ENCODE measurements at places on chromosomes 2 and 18.

DNA sequence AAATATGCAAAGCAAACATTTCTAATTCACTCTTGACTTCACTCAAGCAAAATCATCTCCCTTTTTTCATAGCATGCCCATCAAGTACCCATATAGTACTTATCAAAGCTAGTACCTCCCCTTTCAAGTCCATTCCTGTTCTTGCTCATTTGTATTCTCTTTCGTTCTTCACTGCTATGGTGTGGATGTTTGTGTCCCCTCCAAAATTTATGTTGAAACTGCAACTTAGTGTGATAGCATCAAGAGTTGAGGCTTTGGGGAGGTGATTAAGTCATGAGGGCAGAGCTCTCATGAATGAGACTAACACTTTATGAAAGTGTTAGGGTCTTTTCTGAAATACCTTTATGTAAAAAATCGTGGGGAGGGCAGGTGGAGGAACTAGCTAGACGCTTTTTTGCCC, 52.9 kb downstream of the RNU4ATAC start:
- DNase-seq: no peak

GRCh38 chr2:152242787-152243472, 67.4 kb upstream of the STAM2 start:
- DNase-seq: no peak

DNA sequence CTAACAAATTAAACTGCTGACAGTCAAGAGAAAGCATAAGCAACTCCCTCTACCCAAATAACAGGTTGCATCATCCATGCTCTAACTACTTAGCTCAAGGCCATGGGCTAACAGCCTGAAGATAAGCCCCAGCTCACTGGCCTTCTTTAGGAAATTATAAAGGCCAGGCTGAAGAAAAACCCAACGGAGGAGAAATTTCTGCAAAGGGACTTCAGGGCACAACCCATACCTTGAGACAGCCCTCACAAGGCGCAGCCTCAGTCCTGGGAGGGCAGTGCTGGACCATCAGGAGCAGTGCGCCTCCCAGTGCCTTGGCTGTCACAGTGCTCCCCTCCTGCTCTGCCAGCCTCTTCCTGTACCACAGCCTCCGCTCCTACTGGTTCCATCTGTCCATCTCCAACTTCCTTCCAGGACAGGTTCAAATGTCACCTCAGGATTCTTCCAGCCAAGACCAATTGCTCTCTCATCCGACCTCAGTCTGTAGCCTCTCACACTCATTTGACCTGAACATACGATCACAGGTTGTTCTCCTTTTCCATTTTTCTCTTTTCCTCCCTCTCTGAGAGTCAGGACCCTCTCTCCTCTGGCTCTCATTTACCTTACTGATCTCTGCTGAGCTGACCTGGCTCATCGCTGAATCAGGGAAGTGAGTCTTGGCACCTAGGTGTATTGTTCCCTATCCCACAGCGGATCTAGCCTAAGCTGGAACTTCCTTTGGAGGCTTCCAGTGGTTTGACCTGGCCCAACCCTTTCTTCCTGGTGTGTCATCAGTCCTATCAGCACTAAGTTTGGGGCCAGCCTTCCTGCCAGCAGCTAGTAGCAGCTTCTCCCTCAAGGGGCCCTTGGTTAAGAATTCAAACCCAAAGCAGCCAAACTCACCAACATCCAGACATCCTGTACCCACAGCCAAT, 1.9 kb downstream of the MCFD2 start:
- DNase-seq: no peak

DNA sequence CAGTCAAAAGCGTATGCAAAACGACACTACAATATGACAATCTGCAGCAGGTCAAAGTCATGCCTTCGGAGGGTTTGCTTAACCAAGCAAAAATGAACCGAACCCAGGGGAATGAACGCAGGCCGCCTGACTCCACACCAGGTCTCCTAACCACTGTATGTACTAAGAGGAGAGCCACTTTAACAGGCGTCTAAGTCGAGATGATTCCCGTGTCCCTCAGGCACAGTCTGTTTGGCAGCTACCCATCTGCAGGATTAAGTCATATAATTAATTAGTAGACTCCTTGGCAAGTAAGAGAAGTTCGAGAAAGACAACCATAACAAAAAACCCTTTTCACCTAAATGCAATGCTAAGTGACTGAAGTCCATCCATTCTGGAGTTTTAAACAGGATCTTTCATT, 15.2 kb downstream of the CYB5A start:
- no peak for DNase-seq

GRCh38 chr2:159714247-159714930, 2.1 kb downstream of the MARCHF7 start:
- no peak for DNase-seq

GRCh38 chr18:63079114-63079513, 240.5 kb downstream of the BCL2 start:
- DNase-seq: no peak

DNA sequence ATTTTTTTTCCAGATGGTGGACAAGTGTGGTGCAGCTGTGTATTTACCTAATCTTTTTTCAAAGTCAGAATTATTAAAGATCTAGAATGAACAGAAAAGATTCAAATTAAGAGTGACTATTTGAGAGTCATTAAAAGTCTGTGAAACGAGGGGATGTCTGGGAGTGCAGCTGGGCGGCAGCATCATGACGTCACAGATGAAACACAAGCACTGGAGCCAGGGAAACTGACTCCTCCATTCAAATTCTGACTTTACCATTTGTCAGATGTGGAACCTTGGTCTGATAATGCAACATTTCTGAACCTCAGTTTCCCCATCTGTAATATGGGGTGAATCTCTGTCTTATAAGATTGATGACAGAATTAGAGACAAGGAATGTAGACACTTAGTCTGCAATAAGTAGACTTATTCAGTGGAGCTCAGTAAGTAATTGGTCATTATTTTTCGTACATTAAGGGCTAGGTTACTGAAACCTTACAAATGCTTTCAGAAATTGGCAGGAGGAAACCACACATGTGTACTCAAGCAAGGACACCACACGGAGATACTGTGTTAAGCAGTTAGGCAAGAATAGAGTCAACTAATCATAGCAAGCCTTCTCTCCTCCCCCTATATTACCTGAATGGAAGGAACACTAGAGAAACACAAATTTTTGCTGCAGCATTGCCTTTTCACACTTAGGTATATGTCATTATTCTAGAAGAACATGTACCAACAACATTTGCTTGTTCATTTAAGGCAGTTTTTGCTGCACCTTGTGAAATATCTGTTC, 27.8 kb upstream of the CXXC1 start:
- no peak for DNase-seq

GRCh38 chr2:182522972-182523473, 96.2 kb upstream of the PDE1A start:
- DNase-seq: no peak

- no peak for DNase-seq
Observed at GRCh38 chr18:36635414-36636096, 193.2 kb downstream of the TPGS2 start.

GRCh38 chr2:119117891-119118882, 40.4 kb downstream of the C1QL2 start:
- DNase-seq: no peak

DNA sequence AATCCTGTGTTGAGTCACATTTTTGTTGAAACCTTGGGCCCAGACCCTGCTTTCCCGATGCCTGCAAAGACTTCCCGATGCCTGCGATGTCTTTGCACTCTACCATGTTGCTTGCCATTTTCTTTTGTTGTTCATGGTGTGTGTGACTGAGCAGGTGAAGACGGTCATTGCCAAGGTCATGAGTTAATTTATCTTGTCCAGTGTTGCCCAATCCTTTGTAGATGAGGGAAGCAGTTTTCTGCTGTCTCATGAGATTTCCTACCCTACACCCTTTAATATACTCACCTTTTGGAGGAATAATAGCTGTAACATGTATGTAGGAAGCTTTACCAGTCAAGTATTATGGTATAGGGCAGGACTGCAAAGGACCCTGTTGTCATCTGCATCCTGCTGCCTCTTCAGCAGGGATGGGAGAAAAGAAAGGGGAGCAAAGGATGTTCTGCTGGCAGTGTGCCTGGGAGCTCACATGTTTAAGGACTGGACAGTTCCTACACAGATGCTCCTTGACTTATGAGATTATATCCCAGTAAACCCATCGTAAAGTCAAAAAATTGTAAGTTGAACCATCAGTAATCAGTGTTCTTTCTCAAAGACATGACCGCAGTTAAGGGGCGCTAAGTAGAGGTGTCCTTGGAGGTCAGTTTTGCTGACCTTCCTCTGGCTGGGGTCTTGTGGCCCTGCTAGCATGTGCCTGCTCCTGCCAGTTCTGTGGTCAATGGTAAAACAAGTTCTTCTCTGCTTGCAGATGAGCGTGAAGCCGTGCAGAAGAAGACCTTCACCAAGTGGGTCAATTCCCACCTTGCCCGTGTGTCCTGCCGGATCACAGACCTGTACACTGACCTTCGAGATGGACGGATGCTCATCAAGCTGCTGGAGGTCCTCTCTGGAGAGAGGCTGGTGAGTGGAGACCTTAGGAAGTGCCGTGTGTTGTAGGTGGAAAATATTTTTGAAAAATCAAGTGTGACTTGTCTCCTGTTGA, 124.8 kb upstream of the EML6 start:
- DNase-seq: no peak

DNA sequence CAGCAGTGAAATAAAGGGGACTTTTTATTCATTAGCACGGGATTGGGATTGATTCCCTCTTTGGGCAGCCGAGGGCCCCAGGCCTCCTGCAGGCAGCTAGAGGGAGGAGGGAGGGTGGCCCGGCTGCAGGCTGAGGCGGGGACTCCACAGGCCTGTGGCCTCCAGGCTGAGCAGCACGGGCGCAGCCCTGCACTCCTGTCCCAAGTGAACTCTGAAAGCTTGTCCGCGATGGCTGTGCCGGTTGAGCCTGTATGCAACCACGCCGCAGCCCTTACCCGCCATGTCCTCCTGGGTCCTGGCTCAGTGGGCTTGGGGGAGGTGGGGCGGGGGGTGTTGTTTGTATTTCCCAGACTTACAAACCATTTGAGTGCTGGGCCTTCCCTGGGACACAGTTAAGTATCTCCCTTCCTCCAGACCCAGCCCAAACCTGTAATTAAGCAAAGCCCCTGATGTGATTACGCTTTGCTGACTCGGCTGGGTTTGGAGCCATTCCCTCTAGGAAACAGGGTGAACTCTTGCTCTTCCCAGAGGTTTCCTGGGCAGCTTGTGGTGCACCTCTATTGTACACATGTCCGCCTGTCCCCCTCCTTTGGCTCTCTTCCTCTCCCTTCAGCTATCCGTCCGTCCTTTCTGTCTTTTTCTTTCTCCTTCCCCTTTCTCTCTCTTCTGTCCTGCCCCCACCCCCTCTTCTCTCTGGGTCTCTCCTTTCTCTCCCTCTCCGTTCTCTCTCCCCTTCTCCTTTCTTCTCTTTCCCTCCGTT, 5.3 kb downstream of the GLI2 start:
- no peak for DNase-seq

- no peak for DNase-seq
Observed at GRCh38 chr2:232420463-232421188, 14.0 kb downstream of the ALPG start.

DNA sequence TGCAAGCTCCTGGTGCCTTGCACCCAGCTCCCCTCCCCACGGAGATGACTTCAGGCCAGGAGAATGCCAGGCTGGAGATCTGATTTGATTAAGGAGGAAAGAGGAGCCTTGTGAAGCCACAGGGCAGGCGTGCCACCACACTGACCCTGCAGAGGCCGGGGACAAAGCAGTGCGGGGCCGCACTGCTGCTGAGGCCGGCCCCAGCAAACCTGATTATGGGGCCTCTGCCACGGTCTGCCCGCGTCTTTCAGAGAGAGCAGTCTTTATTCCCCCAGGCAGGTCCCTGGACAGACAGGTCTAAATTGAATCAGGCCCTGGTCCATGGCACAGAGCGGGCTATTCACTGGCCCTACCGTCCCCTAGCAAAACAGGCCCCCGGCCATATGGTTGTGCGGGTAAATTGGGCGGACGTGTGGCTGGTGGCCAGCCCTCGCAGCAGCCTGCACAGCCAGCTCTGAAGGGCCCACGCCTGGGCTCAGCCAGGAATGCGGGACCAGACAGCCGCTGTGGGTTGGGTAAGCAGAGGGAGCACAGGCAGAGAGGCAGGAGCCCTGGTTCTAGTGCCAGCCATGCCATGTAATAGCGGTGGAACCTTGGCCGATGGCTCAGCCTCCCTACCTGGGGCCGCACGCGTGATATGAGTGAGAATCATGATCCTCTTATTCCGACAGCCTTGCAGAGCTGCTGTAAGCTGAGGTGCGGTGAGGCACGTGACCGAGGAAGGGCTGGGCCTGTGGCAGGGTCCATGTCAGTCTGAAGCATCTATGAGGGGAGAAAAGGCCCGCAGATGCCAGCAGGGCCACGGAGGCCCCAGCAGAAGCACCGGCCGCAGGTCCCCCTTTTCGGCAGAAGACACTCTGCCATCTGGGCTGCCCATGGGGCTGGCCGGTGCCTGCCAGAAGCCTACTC, 97.3 kb upstream of the MYCN start:
- no peak for DNase-seq

GRCh38 chr2:223618172-223619035, 16.2 kb upstream of the SCG2 start:
- no peak for DNase-seq

DNA sequence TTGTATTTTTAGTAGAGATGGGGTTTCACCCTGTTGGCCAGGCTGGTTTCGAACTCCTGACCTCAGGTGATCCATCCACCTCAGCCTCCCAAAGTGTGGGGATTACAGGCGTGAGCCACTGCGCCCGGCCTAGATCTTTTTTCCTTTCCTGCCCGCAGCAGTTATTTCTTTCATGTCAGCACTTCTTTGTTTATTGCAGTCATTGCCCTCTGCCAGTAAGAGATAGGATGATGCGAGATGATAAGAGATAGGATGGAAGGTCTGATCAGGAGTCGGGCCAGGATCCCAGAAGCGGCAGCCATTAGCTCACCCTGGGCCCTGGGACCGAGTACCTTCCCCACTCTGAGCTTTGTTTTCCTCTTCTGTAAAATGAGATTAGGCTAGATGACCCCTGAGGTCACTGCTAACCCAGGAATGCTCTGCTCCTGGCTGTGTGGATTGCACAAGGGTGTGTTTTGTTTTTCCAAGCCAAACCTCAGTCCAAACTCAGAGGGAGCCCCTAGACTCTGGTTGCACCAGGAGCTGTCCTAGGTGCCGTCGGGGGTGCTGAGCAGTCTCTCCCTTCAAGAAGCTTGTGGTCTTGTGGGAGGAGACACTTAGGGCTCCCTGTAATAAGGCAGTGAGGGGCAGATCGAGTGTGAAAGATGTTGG, 63.3 kb downstream of the LPIN1 start:
- no peak for DNase-seq

- no peak for DNase-seq
Observed at GRCh38 chr18:44609181-44609941, 71.3 kb upstream of the SETBP1 start.

DNA sequence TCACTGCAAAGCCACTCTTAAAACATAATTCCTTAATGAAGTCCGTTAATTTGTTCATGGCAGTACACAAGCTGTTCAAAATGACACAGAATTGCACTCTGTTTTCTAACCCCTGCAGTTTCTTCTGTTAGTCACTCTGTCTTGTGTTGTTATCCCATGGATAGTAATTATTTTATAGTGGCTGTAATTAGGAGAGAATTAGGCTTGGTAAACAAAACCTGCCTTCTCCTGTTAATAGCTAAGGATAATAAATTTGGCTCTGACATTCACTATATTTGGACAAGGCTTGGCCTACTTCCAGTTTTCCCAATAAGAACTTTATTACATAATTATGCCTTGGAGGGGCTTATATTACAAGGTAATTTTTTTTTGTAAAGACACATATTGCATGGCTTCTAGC, 330.3 kb upstream of the FIGN start:
- no peak for DNase-seq

All from GOT3 (cell line).